Stimulated activated CD4-positive, alpha-beta T cell treated with anti-CD3 and anti-CD28 coated beads, TNF-alpha, amount 100 ng/mL, for 1 hour (primary cell): ENCODE measurements at places on chromosomes 5 and 9.

DNA sequence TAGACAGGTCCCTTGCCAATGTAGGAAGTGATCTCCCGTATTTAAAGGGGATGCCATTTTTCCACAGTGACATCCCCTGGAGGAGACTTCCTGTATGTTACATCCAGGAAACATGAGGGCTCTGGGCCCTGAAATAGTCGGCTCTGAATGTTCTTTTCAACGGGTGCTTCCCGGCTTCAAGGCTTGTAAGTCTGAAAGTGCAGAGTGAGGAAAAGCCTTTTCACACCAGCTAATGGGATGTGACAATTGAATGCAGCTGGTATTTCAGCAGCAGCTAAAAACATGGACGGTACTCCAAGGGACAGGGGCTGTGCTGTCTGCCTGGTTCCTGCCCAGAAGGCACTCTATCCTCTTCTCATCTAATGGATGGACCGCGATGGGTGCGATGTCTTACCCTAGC lies 1.4 kb downstream of the IL9 start:
- no peak for DNase-seq

- DNase-seq = no peak
Observed at GRCh38 chr5:79518718-79519117, 4.8 kb upstream of the HOMER1 start.

DNA sequence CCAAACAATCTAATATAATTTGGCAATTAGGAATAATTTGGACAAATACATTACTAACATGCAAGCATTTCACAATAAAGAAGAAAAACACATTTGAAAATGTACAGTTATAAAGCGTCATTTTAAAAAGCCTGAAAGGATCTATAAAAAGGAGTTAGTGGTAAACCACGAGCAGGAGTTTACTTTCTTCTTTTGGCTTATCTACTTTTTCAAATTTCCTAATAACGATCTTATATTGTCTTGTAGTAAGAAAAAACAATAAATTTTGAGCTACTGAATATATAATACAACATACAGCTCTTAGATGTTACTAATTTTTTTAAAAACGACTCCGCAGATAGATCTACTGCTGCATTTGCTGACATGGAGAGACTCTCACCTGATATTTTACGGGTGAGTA lies 79.9 kb downstream of the SMIM23 start:
- DNase-seq = no peak

DNA sequence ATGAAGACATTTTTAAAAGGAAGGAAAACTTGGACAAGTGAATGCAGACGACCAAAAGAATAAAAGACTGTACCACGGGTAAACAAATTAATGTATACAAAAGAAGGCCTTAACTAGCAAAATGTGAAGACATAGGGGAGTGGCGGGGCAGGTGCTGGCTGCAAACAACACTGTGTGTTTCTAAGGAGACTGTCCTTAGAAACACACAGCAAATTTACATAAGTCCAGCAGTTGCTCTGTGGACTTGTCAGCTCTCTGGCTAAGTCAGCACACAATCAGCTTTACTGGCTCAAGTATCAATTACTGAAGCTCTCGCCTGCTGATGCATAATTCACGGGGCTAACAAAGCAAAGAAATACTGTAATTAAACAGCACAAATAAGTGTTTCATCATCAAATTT lies 24.8 kb downstream of the PTBP3 start:
- DNase-seq = no peak

- DNase-seq = no peak
Observed at GRCh38 chr5:73823508-73823925, 197.5 kb downstream of the ARHGEF28 start.

DNA sequence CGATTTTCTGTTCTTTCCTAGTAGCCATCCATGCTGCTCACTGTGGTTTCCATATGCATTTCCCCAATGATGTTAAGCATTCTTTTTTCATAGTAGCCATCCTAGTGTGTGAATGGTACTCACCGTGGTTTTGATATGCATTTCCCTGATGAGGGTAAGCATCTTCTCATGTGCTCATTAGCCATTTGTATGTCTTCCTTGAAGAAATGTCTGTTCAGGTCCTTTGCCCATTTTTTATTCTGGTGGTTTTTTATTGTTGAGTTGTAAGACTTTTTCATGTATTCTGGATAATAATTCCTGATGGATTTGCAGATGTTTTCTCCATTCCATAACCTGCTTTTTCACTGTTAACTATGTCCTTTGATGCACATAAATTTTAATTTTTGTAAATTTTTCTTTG lies 108.0 kb downstream of the EHMT1 start:
- DNase-seq = no peak

- DNase-seq = no peak
Observed at GRCh38 chr5:73160239-73160671, 12.7 kb upstream of the TMEM174 start.

DNA sequence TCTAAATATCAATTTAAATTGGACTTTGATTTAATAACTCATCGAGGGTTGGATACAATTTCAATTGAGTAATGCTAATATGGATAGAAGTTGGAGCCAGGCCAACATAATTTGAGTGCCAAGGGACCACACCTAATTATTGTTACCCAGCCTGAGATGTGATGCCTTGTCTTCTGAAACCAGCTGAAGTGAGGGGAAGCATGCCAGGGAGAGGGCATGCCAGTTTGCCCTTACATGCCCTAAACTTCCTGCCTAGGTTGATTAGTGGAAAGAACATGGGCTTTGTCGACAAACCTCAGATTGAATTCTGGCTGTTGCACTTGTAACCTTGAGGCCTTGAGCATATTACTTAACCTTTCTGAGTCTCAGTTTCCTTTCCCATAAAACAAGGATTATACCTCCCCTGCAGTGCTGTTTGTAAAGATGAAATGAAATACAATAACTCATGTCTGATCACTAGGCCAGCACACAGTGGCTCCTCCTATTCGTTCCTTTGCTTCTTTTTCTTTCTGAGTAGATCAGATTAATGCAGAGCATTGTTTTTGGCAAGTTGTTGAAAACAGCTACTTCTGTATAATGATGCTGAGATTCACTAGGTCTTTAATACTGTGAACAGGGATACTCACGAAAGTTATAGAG lies 412.8 kb downstream of the TLE4 start:
- DNase-seq = no peak

DNA sequence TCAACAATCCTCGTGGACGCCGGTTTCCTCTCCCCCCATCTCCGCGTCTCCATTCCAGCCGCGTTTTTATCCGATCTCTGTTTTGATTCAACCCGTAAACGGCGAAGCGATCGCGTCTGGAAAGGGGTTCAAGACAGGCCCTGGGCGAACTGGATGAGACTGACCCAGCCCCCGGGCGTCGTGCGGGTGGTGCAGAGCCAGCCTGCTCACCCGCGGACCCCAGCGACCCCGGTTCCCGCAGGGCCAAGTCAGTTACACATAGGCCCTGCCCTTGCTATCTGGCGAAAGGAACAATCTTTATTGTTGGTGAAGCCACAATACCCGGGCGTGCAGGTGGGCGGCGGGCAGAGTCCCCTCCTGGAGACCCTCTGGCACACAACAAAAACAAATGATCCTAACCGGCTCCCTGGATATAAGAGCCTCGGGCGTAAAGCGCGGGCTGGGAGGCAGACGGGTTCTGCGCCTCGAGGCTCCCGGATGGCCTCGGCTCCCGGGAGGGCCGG lies 1.8 kb downstream of the TLX3 start:
- no peak for DNase-seq

DNA sequence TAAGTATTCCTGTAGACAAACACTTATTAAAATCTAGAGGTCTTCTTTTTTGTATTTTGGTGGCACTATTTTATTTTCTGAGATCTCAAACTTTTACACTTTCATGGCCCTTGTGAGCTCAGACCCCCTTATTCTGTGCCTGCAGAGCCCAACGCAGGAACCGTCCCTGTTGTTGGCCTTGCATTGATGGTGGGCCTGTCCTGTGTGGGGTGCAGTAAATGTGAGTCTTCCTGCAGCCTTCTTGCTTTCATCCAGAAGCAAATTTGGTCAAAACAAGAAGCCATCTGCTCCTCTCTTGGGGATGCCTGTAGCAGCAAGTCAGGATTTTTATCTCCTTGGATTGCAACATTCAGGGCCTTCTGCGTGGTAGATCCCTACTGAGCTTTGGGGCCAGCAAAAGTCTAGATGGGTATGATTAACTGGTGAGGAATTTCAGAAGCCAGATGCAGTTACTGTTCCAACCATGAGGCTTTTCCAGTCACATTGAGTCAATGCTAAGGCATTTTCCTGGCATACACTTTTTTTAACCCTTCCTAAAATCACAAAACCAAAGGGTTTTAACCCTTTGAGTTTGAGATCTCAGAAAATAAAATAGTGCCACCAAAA lies 31.7 kb downstream of the BASP1 start:
- no peak for DNase-seq

- DNase-seq = no peak
Observed at GRCh38 chr9:113345190-113345589, 4.2 kb upstream of the BSPRY start.

GRCh38 chr5:146528236-146528635 lies 12.2 kb upstream of the GPR151 start:
- DNase-seq = no peak

DNA sequence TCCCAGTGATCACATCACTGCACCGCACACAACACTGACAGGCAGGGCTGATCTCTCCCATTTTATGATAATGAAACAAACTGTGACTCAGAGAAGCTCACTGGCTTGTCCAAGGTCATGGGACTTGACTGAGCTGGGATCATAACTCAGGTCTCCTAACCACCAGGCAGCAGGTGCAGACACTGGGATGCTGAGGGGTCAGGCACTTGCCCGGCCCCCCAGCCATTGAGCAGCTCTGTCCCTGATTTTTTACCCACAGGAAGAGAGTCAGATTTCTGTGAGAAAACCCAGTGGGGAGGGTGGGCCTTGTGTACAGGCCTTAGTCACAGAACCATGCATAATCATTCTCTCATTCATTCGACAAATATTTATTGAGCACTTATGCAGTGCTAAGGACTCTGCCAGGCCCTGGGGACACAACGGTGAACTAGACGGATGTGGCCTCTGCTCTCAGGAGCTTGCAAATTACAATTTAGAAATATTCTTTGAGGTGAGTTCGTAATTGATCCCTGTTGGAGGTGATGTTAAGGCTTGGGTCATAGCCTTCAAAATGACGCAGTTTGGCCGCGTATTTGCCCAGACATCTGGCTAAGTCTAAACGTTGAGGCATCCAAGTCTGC lies 54.5 kb upstream of the TGFBR1 start:
- no peak for DNase-seq

DNA sequence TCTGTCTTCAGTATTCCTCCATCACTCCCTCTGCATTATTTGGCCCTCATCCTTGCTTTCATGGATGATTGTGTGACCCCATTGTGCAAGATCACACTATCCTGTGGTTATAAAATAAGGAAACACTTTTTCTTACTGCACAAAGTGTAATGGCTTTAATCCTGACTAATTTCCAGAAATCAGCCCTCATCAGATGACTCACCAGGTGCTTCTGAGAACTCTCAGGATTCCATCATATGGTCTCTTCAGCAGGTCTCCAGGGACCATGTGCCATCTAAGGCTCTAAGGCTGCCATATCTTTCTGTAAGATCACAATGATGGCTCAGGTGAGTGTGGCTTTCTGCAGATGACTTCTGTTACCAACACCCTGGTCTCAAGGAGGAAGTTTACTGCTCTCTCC lies 27.3 kb upstream of the FER start:
- no peak for DNase-seq

GRCh38 chr5:15992918-15993317 lies 186.7 kb downstream of the MARCHF11 start:
- no peak for DNase-seq
